ENCODE measurements at places on chromosomes 2 and 18.

DNA sequence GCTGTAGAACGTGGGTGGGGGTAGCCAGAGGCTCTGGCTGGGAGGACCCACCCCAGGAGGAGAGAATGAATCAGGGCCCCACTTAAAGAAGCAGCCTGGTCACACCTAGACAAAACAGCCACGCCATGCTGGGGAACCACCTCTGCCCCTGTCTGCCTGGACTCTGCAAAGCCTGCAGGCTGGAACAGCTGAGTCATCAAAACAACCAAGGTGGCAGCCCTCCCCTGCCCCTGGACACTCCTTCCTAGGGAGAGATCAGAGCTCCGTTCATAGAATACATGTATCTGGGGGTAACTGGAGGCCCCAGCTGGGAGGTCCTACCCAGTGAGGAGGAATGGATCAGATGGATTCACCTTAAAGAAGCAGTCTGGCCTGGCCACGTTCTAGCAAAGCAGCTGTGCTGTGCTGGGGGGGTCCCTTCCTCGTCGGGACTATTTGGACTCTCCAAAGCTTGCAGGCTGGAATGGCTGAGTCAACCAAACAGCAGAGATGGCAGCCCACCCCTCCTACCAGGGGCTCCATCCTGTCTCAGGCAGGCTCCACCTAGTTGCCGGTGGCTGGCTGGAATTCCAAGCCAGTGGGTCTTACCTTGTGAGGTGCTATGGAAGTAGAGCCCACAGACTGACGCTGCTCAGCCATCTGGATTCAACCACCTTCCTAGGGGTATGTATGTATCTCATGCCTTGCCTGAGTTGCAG, 50.5 kb upstream of the NT5C1B start:
- no peak for DNase-seq

- DNase-seq, result no peak
These were observed 88.4 kb downstream of the ARHGAP15 start for GRCh38 chr2:143217512-143218115.

DNA sequence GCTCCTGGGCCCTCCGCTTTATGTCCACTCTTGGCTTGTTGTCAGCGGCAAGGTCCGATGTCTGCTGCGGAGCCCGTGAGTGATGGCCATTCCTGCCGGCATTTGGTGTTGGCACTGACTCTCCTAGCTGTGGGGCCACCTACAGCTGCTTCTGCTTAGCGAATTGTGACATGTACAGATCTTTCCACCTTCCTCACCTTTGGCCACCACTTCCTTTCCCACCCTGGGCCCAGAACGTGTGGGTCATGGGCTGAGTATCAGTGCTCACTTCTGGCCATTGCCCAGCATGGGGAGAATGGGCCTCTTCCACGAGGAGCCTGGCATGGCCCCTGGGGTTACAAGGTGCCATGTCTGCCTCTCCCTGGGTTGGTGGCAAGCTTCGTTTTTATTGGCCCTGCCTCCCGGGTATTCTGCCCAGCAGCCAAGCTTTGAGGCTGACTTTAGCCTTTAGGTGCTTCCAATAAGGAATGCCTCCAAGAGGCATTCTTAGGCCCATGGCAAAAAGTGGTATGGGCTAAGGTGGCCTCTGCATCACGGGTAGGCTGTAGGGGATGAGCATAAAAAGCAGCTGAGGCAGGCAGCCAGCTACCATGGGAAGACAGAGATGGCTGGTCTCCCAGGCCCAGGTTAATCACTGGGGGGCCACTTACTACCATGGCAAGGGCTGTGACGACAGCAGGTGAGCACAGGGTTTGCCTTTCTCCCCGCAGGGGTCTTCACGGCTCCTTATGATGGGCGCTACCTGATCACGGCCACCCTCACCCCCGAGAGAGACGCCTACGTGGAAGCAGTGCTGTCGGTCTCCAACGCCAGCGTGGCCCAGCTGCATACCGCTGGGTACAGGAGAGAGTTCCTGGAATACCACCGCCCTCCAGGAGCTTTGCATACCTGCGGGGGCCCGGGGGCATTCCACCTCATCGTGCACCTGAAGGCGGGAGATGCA, 65.8 kb downstream of the EMILIN2 start:
- no peak for DNase-seq

DNA sequence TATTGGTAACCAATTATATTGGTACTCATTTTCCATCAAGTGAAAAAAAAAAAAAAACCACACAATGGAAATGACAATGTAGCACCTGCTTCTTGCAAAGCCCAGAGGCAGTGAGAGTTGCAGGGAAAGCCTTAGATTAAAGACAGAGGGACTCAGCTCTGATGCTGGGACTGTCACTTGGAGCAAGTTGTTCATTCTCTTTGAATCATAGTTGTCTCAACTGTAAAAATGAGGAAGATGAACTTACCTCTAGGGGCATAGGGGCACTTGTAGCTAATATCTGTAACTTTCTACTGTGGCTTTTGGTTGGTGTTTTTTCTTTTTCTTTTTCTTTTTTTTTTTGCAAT, 81.4 kb upstream of the LPIN2 start:
- no peak for DNase-seq

- no peak for DNase-seq
These were observed 84.5 kb upstream of the LCLAT1 start for GRCh38 chr2:30362468-30363081.

DNA sequence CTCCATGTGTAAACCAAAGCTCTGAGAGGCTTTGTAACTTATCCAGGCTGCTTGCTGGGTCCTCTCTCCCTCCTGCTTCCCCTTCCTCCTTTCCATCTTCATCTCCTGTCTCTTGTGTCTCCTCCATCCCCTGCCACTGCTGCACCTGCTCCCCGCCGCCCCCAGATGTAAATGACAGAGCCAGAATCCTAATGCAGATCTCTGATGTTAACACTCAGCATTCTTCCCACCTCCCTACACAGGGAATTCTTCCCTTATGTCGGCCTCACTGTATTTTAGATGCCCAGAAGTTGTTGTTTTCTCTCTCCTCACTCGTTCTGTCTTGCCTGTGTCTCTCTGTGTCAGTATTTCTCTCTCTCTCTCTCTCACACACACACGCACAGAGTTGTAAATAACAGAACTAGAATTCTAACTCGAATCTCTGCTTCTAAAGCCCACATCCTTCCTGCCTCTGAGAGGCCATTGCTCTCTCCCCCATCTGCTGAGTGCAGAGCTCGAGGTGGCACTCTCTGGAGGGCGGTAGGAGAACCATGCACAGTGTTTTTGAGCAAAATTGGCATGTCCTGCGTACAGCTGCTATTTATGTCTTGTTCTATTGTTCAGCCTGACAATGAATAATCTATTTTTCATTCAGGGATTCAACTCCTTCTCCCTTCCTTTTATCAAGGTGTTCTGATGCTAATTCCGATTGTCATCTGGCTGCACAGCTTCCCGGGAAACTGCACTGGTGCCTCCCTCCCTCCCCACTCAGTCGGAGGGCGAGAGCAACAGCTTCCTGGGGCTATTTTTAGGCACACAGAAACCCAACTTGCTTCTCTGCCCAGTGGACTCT, 219.9 kb downstream of the SH3RF3 start:
- no peak for DNase-seq

DNA sequence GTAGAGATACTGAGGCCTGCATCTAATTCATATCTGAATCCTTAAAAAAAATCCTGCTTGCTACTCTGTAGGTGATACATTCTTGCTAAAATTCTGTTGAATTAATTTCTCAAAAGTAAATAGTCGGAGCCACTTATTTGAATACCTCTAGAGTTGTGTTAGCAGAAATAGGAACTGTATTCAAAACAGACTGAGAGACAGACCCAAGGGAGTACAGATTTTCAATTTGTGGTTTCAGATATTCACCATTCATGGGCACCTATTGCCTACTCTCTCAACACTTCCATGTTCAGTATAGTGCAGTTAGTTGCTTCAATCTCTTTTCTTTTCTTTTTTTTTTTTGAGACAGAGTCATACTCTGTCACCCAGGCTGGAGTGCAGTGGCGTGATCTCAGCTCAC, 46.6 kb upstream of the CTLA4 start:
- no peak for DNase-seq

GRCh38 chr2:96114903-96115581, 1.3 kb downstream of the ADRA2B start:
- no peak for DNase-seq

DNA sequence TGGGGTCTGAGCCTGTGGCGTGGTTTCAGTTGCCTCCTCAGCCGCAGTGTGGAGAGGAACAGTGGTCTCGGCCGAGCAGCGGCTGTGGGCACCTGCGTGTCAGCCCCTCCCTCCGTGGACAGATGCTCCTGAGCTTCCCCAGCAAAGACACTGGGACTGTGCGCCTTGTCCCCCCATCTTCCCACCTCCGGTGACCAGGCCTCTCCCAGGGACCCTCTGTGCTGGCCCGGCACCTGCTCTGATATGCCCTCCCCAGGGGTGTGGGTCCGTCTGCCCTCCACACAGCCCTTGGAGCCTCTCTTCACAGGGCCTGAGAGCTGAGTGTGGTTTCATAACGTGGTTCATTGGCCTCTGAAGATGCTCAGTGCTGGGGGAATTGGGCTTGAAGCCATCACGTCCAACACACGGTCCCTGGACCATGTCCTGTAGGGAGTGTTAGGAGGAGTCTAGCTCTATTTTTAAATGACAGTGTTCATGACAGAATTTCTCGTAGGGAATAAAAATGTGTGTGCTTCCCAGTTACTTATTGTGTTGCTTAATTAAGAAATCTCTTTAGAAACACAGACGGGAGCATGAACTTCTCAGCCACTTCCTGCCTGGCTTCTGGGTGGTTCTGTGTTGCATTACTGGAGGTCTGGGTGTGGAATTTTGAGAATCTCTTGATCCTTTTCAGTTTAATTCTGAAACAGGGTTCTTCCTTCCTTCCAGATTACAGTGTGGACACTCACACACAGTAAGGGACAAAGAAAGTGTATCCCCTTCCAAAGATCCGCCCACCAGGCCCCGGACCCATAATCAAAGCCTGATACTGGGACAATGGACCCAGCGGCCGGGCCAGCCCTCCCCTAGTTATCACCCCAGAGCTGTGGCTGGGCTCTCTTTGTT, 110.7 kb downstream of the NFATC1 start:
- DNase-seq, result no peak

- no peak for DNase-seq
These were observed 10.7 kb upstream of the ADCY3 start for GRCh38 chr2:24930768-24931167.

- DNase-seq, result no peak
These were observed 1.3 kb downstream of the ADCYAP1 start for GRCh38 chr18:905948-906415.

- no peak for DNase-seq
These were observed 462.7 kb downstream of the METTL4 start for GRCh38 chr18:2108591-2108990.

DNA sequence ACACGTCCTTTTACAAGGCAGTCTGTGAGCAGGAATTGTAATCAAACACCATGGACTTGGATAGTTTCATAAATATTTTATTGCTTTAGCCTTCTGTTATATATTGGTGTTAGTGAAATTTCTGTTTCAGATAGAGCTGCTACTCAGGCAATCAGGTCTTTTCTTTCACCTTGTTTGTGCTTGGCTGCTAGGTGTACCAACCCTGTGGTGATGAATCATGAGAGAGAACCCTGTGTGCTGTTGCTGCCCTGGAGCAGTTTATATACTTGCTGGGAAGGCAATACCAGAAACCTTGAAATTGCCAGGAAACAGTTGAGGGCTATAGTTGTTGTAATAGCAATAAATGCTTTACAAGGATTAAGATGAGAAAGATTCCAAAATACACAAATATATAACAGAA, 84.5 kb downstream of the FSHR start:
- DNase-seq, result no peak

DNA sequence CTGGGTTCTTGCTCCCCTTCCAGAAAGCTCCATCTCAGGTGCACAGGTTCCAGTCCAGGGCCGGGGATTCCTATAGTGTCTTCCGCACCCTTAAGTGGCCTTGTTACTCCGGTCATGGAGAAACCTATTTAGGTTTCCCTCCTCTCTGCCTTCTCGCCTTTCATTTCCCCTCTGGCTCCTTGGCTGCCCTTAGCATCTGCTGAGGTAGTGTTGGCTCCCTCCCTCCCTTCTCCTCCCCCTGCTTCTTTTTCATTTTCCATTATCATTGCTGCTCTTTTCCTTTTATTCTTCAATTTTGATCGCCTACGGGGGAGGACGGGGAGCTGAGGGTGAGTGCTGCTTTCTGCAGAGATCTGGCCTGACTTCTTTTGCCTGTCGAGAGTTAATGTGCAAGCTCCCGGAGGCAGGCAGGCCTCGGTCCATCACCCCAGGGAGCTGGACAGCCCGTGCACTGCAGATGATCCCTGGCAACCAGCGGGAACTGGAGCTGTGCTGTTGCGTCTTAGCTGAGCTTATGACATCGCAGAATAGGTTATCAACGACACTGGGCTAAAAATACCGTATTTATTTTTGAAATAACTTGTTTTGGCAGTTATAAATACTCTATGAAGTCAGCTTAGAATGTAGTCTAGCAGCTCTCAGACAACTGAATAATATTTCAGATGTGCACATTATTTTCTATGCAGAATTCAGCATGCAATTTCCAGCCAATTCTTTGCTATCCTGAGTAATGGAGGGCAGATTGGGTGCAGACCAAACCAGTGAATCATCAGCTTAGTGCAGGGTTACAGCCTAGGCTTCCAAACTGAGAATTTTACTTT, 141.9 kb downstream of the SLC4A3 start:
- no peak for DNase-seq

- DNase-seq, result no peak
These were observed 315.9 kb upstream of the UBE2E3 start for GRCh38 chr2:180664507-180664906.

GRCh38 chr2:238910751-238911351, 63.0 kb downstream of the TWIST2 start:
- no peak for DNase-seq

DNA sequence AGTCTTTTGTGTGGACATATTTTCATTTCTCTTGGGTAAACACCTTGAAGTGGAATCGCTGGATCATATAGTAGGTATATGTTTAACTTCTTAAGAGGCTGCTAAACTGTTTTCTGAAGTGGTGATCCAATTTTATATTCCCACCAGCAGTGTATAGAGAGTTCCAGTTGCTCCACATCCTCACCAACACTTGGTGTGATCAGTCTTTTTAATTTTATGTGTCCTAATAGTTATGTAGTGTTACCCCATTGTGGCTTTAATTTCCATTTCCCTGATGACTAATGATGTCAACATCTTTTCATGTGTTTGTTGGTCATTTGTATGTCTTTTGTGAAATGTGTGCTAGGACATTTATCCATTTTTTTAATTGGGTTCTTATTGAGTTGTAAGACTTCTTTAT, 56.9 kb downstream of the DGKD start:
- no peak for DNase-seq

DNA sequence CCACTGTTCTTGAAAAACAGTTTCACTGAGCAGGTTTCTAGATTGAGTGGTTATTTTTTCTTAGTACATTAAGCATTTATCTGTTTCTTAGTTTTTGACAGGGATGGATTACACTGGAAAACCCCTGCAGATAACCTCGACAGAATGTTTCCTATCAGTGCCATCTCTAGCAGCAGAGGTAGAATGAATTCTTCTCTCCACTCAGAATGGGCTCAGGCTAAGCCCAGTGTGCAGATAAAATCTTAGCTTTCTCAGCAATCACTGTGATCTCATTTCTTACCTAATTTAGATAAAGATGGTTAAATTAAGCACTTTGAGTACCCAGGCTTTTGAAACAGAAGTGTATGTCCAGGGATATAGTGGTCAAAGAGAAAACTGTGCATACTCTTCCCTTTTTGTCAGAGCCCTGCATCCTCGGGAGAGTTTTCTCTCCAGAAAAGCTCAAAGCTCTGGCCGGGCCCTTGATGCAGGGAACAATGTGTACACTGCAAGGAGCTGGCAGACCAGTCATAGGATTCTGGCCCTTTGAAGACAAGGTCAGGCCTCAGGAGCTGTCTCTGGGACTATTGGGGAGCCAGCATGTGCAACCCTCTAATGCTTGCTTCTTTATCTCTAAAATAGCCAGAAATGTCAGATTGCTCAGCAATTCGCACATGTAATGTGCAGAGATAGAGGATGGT, 10.6 kb upstream of the AKAIN1 start:
- DNase-seq, result no peak

Data from activated T-helper 1 cell treated with anti-CD3 and anti-CD28 coated beads, Interleukin-2, amount 50 U/mL, for 16 hours (primary cell).